ENCODE measurements at places on chromosomes 7 and 10.

- no peak for DNase-seq
Measured at GRCh38 chr10:132681858-132682755, 103.8 kb downstream of the NKX6-2 start.

GRCh38 chr10:61795551-61795950 lies 105.9 kb upstream of the ARID5B start:
- no peak for DNase-seq

DNA sequence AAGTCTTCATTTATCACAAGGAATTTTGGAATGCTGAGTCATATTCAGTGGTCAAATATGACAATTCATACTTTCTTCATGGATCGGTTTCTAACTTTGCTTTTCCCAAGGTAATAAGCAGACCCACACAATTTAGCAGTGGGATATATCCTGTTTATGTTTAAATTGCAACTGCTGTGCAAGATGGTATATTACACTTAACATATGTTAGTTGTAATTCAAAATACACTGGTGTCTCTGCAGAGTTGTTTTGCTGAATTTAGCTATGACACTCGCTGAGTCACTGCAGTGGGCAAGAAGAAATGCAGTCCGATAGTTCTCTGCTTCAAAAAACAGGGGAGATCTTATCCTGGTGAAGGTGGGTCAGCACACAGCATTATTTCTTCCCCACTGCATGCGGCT lies 194.8 kb upstream of the PTN start:
- no peak for DNase-seq

- peak; percentile 3 for DNase-seq
Measured at GRCh38 chr10:46228563-46229071, 58.2 kb upstream of the ANTXRL start.

DNA sequence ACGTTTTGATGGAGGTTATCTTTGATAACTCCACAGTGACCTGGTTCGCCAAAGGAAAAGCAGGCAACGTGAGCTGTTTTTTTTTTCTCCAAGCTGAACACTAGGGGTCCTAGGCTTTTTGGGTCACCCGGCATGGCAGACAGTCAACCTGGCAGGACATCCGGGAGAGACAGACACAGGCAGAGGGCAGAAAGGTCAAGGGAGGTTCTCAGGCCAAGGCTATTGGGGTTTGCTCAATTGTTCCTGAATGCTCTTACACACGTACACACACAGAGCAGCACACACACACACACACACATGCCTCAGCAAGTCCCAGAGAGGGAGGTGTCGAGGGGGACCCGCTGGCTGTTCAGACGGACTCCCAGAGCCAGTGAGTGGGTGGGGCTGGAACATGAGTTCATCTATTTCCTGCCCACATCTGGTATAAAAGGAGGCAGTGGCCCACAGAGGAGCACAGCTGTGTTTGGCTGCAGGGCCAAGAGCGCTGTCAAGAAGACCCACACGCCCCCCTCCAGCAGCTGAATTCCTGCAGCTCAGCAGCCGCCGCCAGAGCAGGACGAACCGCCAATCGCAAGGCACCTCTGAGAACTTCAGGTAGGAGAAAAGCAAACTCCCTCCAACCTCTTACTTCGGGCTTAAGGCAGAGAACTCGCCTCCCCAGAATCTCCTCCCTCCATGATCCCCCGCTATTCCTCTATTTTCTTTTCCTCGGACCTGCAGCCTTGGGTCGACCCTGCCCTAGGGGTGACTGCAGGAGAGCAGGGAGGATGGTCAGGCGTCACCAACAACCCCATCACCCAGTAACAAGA lies at the start of gene SERPINE1:
TSS of gene SERPINE1 (plus strand) at position 454 of the 809 bp plus-strand sequence. CDS start 1,290 bp downstream, outside the sequence.
- no peak for DNase-seq

All from NCI-H2081 (cell line).